Right renal pelvis (tissue), 4 donors: ENCODE measurements at places on chromosomes 13 and 19. TPM values are rescaled to one million over a fixed set of nuclear protein-coding genes. Genes with fewer than 3 reads are reported as not detected.

SIGLEC6 gene
- polyA plus RNA-seq: 0.12 TPM

IGSF23 gene
- polyA plus RNA-seq: 1.0 TPM

CYP2A6 gene
- 0.12 TPM for polyA plus RNA-seq

EDDM13 gene
- 2.2 TPM for polyA plus RNA-seq

THAP8 gene
- 11.6 TPM for polyA plus RNA-seq

ZNF431 gene
- polyA plus RNA-seq: 26.8 TPM

BCAM gene
- 457 TPM for polyA plus RNA-seq

ZNF112 gene
- polyA plus RNA-seq: 14.5 TPM

COPE gene
- polyA plus RNA-seq: 105 TPM

NCR1 gene
- polyA plus RNA-seq: not detected

PLIN4 gene
- polyA plus RNA-seq: 0.60 TPM

ZNF256 gene
- 9.0 TPM for polyA plus RNA-seq

TNFSF13B gene
- 0.96 TPM for polyA plus RNA-seq

ZNF506 gene
- polyA plus RNA-seq: 23.3 TPM

ZNF534 gene
- 0.75 TPM for polyA plus RNA-seq

CEACAM8 gene
- polyA plus RNA-seq: 0.17 TPM

NLRP11 gene
- polyA plus RNA-seq: 0.22 TPM

DENND1C gene
- 39.2 TPM for polyA plus RNA-seq

PRKCG gene
- polyA plus RNA-seq: 0.39 TPM

KLK12 gene
- polyA plus RNA-seq: not detected

SIGLECL1 gene
- not detected for polyA plus RNA-seq

CPT1C gene
- polyA plus RNA-seq: 13.1 TPM

FSD1 gene
- 4.6 TPM for polyA plus RNA-seq

FFAR1 gene
- 0.35 TPM for polyA plus RNA-seq

GPR4 gene
- 7.6 TPM for polyA plus RNA-seq
